ENCODE measurements at places on chromosomes 7 and 10. TPM values are rescaled to one million over a fixed set of nuclear protein-coding genes. Genes with fewer than 3 reads are reported as not detected.

GRCh38 chr7:111650456-111650999 lies 88.2 kb upstream of the IMMP2L start:
- peak; percentile 38 for DNase-seq

The PNLIP gene
- not detected for total RNA-seq

DNA sequence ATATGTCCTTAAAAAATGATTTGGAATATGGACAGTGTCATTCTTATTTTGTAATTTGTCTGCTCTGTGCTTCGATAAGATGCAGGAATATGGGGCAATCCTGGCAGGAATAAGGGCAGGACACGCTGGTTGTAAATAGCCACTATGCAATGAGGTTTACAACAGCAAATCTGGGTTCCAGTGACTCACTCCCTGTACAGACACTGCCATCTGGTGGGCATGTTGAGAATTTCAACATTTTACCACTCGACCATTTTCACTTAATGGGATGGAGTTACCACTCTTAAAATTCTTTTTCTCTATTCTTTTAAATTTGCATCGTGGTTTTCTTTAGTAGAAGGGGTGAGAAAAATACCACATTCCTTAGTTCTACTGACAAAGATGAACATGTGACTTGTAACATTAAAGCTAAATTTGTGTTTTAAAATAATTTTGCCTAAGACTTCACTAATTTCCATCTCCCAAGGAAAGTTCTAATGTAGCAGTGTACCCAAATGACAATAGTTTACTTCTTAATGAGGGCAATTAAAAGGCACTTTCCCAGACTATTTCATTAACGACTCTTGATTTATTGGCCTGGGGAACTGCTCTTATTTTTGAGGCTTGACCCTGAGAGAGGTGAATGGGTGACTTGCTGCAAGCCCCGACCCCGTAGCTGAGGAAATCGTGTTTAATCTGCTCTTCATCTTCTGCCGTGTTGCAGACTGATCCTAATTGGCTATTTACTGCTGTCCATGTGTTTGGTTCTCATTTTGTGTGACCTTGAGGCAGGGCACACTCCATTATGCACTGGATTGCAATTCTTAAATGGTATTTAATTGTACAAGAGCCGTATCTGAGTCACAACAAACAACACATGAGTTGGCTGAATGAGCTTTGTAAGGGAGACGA lies 173.6 kb upstream of the IMMP2L start:
- DNase-seq: peak; percentile 81

The IGF2BP3 gene
- 13.7 TPM for total RNA-seq
